ENCODE measurements at places on chromosomes 2 and 18.

DNA sequence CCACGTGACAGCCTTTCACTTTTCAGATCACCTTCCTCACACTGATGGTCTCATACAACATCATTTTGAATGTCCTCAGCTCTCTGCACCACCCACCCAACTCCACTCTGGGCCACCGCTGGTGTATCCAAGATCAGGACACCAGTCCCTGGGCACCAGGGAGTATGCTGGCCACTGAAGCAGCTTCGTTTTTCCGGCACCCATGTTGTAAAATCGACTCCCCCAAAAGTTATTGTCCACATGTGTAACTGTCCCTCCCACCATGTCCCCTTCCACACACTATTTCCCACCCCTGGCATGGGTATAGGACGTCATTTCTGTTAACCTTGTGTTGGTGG is 96.4 kb downstream of the TGOLN2 start:
- no peak for DNase-seq

DNA sequence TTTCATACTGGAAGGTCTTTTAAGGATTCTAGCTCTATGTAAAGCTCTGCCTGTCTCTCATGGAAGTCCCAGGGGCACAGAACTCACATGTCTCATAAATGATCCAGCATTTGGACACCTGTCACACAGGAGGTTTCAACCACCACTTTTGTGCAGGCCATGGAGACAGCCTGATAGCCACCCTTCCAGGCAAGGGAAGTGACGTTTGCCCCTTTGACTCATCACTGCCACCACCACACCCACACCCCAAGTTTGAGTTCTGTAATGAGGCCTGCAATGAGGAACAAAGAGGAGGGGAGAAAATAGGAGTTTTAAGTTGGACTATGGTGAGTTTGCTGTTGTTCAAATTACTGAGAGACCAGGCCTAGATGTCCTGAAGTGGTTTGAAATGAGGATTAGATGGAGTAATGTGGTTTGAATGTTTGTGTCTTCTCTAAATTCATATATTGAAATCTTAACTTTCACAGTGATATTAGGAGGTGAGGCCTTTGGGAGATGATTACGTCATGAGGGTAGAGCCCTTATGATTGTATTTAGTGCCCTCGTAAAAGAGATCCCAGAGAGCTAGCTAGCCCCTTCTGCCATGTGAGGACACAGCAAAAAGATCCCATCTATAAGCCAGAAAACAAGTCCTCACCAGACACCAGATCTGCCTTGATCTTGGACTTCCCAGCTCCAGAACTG is 175.3 kb upstream of the EPHA4 start:
- DNase-seq, result no peak

DNA sequence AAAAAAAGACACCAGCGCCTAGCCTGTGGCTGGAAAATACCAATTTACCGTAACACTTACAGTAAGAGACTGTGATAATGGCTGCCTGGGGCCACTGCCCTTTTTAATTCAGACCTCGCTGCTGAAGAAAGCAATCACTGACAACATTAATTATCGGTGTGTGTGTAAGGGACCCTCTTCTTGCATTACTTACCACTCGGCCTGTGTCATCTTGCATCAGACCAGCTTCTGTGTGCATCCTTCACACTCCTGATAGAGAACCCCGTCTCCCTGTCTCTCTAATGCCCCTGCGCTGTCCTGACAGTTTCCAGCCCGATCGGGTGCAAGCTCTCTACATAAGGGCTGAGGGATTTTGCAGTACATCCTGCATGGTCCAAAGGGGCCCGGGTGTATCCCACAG is 124.4 kb downstream of the ZNF516 start:
- DNase-seq, result no peak

- no peak for DNase-seq
These were observed 119.8 kb downstream of the LDLRAD4 start for GRCh38 chr18:13338318-13338717.

DNA sequence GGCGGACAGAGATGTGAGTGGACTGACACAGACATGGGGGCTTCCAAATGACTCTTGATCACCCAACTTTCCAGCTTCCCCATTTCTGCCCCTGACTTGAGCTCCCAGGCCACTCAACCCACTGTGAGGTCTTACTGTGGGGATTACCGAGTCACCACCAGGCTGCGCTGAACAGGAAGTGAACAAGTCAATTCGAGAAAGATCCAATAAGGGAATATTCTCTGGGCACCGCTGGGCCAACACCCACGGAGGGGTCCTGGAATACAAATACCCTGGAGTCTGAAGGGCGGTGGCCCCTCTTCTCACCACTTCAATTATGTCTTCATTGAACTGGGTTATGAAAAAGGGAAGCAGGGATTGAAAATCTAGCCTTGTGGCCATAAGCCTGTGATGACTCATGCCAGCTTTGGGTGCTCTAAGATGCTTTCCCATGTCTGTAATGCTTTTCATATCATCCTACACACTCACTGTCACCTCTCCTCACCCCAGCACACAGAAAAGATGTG is 37.7 kb downstream of the BCL11A start:
- DNase-seq, result no peak

DNA sequence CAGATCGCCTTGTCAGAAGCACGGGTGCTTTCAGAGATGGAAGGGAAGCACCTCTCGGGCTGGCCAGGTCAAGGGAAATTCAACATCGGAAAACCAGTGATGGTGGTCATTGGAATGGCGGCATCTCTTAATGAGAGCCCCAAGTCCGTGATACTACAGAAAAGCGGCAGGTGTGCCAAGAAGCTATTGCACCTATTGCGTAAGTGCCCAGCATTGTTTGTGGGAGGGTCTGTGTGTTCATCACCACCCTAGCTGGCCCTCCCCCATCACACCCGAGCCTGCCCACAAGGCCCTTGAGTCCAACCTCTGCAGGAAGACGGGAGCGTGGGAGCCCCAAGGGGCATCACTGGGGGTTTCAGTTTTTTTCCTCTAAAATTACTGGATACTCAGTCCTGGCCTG is 100.7 kb downstream of the DGKD start:
- no peak for DNase-seq

DNA sequence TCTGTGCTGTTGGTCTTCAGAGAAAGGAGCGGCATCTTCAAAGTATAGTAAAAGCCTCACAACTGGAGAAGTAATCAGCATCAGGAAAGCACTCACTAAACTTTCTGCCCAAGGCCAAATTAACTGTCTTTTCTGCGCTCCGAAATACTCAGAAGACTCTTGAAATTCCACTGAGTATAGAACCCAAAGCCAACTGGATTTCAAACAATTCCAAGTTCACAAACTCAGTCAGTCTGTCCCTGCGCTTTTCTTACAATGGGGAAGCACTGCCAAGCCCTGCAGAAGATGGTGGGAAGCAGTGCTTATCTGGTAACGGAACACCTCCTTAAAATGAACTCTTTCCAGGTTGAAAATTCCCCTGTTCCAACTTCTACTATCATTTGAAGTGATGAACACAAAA is 193.5 kb downstream of the NCKAP5 start:
- DNase-seq, result no peak
